ENCODE measurements at places on chromosomes 4 and X. TPM values are rescaled to one million over a fixed set of nuclear protein-coding genes. Genes with fewer than 3 reads are reported as not detected.

The NHSL2 gene
- 0.23 TPM for total RNA-seq

The GATA1 gene
- total RNA-seq: not detected

DNA sequence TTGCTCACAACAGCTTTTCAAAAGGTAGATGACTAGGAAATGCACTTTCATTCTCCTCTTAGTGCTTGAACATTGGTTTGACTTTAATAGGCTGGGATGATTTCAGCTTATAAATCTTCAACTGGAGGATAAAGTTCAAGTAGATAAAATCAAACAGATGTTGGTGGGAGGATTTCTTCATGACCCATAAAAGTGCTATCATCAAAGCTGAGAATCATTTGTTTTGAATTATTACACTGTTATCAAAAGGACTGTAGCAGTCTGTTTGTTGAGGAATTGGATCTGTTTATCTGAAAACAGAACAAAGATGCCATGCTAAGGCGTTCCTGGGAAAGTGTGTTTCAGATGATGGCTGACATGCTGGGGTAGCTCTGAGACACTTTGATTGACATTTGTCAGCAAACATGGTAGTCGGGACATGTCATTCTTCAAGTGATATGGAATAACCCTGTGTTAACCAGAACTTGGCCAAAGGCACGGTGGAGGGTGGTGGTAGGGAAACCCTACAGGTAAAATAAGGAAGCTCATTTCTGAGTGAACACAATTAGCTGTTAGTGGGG is 304.0 kb upstream of the PITX2 start:
- no peak for DNase-seq

GRCh38 chr4:94803181-94803580 is 45.4 kb downstream of the BMPR1B start:
- DNase-seq: no peak

- DNase-seq: no peak
Measured at GRCh38 chr4:1763550-1764080, 29.5 kb upstream of the FGFR3 start.

GRCh38 chr4:185774845-185775680 is 36.9 kb downstream of the SORBS2 start:
- DNase-seq: no peak

DNA sequence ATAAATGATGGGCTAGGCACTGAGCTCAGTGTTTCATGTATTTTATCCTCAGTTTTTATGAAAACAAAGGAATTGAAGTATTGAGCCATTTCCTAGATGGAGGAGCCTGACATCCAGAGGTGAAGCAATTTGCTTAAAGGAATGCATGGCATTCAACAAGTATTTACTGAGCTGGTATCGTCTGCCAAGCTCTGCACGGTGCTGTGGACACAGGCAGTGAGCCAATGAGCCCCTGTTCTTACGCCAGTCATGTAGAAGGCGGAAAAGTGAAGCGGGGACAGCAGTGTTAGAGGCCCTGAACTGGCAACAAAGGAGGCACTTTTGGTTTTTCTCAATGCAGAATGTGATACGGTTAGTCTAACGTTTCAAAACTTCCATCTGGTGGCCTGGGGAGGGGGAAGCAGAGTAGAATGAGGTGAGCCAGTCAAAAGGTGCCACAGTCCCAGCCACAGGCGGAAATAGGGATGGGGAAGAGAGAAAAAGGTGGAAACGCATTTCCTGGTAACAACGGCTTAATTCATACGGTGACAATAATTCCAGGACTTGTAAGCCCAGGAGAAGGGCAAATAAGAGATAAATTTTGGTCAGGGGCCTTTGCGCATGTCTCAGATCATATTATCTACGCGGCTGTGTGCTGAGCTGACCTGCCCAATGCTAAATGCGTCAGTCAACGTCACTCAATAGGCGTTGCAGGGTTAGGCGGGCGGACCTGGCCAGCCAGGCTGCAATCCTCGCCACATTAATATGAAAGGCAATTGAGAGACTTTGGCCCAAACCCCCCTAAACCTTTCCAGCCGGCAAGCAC is 133.9 kb downstream of the AFAP1 start:
- DNase-seq: no peak

- DNase-seq: no peak
Measured at GRCh38 chrX:66680451-66680850, 41.6 kb upstream of the EDA2R start.

DNA sequence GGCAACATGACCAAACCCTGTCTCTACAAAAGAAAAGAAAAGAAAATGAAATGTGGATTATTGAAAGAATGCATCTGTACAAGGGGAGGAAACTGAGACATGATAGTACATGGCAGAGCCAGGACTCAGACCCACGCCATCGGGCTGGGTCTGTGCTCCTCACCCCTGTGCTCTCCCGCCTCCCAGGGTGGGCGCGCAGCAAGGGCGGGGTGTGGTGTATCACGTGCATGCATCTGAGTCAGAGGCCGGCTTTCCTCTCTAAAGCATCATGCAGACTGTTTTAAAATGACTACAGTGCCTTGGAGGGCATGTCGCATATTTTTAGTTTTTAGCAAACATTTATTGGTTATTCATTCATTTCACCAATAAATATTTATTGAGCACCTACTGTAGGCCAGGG is 47.8 kb downstream of the HTT-AS start:
- no peak for DNase-seq

GRCh38 chr4:139521754-139522401 is 34.1 kb downstream of the SETD7 start:
- DNase-seq: no peak

All from esophagus squamous epithelium (tissue), 5 donors.